ENCODE measurements at places on chromosomes 11 and 22. TPM values are rescaled to one million over a fixed set of nuclear protein-coding genes. Genes with fewer than 3 reads are reported as not detected.

CHRM4 gene
- total RNA-seq, result 4.6 TPM

KCNK4 gene
- 1.0 TPM for total RNA-seq

POU2AF3 gene
- total RNA-seq, result 0.20 TPM

OR56A4 gene
- total RNA-seq, result 0.06 TPM

A4GALT gene
- total RNA-seq, result 14.6 TPM

SLC6A5 gene
- 4.9 TPM for total RNA-seq

KCNK7 gene
- 0.20 TPM for total RNA-seq

AASDHPPT gene
- total RNA-seq, result 159 TPM

ASRGL1 gene
- total RNA-seq, result 24.9 TPM

APOBEC3C gene
- 3.5 TPM for total RNA-seq

CCDC89 gene
- 2.1 TPM for total RNA-seq

DNA sequence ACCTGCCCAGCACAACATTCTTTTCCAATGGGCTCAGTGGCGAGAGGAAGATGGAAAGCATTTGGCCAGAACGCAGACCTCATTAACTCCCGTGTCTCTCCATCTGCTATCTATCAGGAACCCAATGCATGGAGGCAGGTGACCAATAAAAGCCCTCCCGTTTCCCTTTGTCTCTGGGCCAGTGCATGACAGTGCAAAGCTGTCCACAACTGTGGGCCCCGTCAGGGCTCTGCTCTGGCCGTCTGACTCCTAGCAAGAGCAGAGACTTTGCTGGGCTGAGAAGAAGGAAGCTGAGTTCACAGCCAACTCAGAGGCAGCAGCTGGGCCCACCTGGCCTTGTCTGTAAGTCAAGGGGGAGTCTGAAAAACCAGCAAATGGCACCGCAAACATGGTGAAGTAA is 177.8 kb downstream of the TENM4 start:
- peak; percentile 49 for DNase-seq

DNA sequence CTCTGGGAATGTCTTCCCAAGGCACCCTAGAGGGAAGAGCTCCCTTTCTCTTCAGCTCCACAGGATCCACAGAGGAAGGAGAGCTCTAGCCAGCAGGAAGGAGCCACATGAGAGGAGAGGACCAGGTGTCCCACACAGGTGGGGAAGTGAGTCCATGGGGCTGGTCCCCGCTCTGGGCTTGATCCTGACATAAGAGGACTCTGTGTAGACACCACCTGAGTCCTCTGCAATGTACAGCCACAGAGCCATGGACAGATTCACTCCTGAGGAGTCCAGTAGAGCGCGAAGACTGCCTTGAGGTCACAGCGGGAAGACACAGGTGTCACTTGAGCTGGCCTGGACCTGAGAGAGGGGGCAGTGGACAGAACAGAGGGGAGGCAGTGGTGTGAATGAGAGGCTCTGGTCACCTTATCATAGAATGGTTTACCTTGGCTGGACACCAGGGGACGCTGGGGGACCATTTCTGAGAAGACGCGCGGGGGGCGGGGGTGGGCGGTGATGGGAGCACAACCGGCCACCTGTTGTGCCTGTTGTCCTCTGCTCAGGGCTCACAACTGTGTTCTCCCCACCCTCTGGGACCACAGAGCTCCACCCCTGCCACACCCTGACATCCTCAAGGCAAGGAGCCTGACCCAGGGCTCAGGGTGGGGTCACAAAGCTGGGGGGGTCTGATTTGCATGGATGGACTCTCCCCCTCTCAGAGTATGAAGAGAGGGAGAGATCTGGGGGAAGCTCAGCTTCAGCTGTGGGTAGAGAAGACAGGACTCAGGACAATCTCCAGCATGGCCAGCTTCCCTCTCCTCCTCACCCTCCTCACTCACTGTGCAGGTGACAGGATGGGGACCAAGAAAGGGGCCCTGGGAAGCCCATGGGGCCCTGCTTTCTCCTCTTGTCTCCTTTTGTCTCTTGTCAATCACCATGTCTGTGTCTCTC is 128.2 kb downstream of the ZNF280B start:
- DNase-seq, result no peak

- DNase-seq, result no peak
Observed at GRCh38 chr11:85165819-85166218, 461.3 kb downstream of the DLG2 start.

DNA sequence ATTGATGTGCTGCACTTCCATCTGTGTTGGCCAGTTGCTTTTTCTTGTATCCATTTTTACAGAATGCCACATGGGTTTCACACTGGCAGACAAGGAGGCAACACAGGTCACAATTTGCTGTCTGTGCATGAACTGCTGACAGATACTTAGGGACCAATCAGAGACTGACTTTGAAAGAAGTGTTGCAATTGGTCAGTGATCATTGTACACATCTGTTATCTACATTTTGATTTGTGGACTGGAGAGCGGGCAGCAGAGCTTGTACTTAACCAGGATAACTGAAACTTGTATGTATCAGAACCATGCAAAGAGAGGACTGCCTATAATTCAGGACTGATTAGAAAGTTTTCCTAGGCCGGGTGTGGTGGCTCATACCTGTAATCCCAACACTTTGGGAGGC is 21.8 kb downstream of the PRR5 start:
- no peak for DNase-seq

GRCh38 chr11:131888230-131888855 is 517.9 kb downstream of the NTM start:
- DNase-seq, result no peak

DNA sequence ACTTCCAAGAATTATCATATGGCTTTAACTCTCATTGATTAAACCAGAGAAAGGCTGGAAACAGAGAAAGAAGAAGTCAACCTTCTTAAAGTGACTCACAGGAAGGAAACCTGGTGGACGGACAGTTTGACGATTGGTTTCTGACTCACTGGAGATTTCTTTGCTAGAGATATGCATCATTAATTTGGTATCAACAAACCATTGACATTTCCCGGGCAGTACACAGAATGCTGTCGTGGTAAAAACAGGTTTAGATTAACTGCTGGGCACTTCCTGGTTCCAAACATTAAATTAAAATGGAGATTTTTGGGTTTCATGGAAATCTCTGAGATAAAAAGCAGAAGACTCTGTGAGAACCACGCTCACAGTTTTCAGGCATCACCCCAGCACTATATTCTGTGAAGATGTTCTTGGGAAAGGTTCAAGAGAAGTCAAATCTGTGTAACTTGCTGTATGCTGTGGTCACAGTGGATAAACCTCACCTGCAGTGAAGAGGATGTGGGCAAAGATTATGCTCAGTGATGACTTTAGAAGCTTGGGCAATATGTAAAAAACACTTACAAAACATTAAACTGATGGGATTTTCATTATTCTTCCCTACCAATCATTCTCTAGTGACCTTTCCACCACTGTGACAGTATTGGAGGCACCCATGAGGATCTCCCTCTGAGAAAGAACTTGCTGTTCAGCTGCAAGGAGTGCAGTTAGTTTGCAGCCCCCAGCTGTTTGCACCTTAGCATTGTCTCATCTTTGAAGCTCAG is 61.1 kb upstream of the CD44 start:
- no peak for DNase-seq

DNA sequence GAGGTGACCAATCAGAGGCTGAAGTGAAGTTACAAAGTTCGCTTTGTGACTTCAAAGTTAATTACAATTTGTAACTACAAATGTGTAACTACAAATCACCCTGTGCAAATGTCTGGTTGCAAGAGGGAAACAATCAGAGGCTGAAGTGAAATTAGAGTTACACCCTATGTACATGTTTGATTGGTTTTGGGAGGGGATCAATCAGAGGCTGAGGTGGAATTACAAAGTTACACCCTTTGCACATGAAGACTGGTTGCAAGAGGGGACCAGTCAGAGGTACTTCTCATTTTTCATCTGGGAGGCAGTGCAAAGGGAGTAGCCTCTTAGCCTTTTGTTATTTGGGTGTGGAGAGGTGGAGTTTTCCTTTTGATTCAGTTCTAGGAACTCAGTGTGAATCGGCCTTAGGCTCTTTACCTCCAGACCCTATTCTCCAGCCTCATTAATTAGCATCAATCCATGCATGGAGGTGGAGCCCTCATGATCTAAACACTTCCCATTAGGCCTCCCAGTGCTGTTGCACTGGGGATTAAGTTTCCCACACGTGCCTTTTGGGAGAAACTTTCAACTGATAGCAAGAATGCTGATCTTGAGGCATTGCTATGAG is 291.3 kb upstream of the MTNR1B start:
- no peak for DNase-seq

DNA sequence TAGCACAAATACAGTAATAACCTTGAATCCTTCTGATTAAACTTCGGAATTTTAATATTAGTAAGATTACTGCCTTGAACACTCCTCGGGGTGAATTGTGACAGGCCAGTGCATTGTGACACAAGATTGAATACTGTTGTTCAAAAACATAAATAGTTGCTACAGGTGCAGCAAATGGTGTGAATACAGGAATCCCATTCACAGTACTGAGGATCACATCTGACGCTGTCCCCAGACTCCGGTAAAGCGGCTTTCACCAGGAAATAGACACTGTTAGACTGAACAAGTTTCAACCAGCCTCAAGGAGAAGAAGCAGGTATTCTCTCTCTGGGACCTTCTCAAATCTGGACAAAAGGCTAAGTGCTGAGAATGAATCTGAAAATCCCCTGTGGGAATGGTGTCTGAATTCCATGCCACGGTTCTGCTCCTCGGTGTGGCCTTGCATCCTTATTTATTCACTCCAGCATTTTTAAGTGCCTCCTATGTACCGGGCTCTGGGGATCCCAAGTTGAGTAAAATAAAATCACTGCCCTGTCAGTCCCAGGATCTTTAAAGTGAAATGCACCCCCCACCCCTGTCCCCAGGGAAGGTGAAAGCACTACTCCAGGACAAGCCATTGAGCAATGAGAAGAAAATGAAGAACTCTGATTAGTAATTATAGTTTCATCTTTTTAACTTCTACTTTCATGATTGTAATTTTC is 3.4 kb downstream of the LGR4 start:
- DNase-seq, result no peak

- no peak for DNase-seq
Observed at GRCh38 chr22:25006354-25006753, 53.8 kb downstream of the KIAA1671 start.

GRCh38 chr11:102197670-102198139 is 87.5 kb downstream of the YAP1 start:
- peak; percentile 76 for DNase-seq

DNA sequence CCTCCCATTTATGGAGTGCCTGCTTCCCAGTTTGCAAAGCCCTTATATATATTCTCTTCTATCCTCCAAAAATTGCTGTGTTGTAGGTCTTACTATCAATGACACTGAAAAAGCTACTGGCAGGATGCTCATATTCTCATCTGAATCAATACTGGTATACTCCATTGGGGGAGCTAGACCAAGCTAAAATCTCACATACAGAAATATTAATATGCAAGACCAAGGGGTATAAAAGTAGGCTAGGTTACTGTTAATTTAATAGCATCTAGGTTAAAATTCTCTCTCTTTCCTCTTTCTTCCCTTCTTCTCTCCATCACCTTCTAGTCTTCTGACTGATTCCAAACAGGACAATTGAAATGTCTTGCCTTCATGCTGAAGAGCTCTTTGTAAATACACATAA is 17.1 kb upstream of the BDNF start:
- DNase-seq, result peak; percentile 85

GRCh38 chr11:113329725-113330124 is 15.3 kb downstream of the TTC12 start:
- no peak for DNase-seq

DNA sequence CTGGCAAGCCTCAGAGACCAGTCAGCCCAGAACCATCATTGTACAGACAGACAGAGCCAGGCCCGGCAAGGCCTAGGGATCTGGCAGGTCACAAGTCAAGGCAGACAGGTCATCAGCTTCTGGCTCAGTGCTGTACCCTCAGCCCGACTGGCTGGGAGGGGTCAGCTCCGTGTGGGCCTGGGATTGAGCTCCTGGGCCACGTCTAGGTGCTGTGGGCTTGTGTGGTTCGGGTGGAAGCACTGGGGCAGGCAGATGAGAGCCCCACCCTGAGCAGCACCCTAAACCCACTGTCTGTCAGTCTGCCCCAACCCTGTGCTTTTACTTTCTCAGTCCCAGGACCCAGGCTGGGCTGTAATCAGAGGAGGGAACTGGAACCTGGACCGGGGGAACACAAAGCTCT is 26.9 kb upstream of the P2RY2 start:
- no peak for DNase-seq

GRCh38 chr11:22957786-22958185 is 97.5 kb upstream of the CCDC179 start:
- no peak for DNase-seq

DNA sequence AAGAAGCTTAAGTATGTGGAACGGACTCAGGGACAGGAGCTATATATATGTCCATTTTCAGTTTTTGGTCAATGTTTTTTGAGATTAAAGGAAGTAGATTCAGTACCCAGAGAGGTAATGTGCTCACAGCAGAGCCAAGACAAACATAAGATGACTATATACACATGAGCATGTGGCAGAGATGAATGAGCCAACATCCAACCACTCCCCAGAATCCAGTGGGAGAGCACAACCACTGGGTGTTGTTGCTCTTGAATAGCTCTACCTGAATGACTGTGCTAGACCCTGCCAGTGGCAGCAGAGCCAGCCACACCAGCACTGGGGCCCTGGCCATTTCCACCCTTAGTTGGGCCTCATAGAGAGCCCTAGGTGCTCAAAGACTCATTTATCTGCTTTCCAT is 10.7 kb upstream of the SYTL2 start:
- DNase-seq, result no peak

GRCh38 chr11:65919573-65920371 is 546 bp downstream of the DRAP1 start:
- no peak for DNase-seq

DNA sequence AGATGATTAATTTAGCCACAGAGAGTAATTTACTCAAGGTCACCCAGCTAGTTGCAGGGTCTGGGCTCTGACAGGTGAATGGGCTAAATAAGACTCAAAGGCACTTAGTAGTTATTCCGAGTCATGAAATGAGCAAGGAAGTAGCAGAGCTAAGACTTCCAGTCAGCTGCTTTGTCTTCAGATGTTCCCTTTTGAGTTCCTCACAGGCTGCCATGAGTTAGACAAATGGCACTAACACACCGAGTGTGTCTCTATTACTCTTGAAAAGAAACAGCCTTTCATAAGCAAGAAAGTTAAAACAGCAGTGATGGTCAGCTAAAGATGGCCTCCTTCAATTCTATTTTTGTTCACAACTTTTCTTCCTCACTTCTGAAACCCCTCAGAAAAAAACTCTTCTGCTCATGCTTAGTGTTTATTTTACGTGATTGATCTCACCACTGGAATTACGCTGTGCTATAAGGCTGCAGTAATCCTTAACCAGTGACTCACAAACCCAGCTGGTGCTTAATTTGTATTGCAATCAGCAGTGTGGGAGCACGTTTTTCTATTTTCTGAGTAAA is 389.1 kb downstream of the AASDHPPT start:
- DNase-seq, result no peak

GRCh38 chr11:72896431-72896830 is 82.2 kb downstream of the ATG16L2 start:
- DNase-seq, result no peak

GRCh38 chr11:8586184-8586583 is 7.8 kb downstream of the STK33 start:
- DNase-seq, result no peak

DNA sequence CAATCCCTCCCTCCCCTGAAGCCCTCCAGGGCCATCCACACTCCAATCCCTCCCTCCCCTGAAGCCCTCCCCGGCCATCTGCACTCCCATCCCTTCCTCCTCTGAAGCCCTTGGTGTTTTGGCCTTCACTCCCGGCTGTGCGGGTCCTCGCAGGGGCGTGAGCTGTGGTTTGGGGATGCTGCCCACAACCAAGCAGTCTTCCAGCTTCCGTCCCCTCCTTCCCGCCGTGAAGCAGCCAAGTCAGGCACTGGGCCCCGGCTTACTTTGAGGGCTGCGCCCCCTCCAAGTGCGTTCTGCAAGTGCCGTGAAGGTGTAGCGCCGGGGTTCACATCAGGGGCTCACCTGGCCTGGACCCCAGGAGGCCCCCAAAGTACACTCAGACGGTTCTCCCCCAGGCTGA is 335.9 kb downstream of the BRD1 start:
- DNase-seq, result no peak

All from spinal cord (tissue), 10 donors.